SK-N-MC (cell line): ENCODE measurements at places on chromosomes 5 and 9.
A peak's percentile ranks its signal among the peaks of the same experiment; 100 is the strongest.

DNA sequence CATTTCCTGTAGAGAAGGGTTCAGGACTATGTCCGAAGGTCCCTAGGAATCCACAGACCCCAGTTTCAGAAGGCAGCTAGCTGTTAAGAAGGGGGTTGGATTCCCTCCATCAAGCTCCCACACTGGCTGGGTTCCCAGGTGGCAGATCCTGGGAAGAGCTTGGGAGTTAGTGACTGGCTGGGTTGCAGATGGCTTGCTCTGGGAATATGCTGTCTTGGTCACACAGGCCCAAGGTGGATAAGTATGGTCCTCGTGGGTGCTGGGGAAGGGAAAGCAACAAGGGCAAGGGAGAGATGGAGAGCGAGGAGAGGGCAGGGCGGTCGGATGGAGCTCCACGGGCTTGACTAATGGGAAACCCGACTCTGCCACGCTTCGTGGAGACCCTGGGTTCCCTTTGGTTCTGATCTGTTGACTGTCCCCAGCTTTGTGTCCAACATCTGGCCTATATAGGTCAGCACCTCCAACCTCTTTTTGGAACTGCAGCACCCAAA, 17.4 kb downstream of the SH3PXD2B start:
- no peak for DNase-seq

- no peak for DNase-seq
Measured at GRCh38 chr5:101866473-101866872, 429.6 kb downstream of the SLCO4C1 start.

DNA sequence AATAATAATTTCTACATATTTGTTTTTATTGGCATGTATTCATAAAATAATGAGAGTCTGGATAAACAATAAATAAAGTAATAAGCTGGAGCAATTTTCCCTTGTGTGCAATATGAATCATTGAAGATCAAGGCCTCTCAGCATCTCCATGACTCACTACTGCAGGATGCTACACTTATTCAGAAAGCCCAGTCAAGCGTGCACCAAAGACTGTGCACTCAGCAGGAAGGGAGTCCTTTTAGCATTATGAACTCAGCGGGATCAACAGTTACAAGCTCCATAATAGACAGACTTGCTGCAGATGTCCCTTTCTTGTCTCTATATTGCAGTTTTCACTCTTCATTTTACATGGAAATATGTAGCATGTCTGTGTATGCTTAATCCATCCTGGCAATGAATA, 485.3 kb downstream of the CDH9 start:
- DNase-seq = peak; percentile 92

DNA sequence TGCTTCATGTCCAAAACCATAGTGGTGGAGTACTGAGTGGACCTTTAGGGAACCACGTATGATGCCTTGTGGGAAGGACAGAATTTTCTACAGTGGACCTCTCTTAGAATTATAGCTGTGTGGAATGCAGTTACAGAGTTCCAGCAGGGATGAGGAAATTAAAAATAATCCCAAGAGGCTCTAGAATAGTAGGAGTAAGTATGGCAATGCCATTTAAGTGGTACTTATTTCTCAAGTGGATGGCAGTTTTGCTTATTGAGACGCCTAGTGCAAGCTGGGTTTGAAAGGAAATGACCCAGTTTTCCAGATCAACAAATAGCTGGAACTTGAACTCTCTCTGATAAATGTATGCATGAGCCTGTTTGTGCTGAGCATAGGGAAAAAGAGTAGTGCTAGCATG, 431.6 kb downstream of the PRR16 start:
- DNase-seq = no peak

DNA sequence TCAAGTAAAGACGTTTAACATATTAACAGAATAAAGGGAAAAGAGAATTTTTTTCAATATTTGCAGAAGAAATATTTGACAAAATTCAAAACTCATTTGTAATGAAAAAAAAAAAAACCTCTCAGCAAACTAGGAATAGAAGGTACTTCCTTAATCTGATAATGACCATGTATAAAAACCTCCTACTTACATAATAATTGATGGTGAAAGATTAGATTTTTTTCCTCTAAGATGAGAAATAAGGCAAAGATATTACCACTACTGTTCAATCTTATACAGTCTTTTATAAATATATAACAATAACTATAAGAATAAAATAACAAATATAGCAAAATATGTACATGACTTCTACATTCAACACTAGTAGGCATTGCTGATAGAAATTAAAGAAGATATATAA, 424.6 kb upstream of the KLF4 start:
- DNase-seq = no peak

DNA sequence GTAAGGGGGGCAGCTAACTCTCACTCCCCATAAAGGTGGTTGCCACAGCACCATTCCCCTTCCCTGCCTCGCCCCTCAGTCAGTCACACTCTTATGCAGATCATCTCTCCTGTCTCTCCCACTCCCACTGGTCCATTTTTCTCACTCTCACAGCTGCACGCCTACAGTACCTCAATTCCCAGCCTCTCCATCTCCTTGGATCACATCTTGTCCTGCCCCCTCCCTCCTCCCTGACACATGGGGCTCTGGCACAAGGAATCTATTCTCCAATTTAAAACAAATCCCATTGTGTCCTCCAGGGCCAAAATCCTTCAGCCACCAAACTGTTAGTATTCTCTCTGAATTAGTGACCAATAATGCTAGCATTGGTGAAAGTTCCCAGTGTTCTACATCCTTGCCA, 114.4 kb downstream of the AUH start:
- no peak for DNase-seq

- no peak for DNase-seq
Measured at GRCh38 chr5:56094579-56095361, 100.0 kb upstream of the IL6ST start.

DNA sequence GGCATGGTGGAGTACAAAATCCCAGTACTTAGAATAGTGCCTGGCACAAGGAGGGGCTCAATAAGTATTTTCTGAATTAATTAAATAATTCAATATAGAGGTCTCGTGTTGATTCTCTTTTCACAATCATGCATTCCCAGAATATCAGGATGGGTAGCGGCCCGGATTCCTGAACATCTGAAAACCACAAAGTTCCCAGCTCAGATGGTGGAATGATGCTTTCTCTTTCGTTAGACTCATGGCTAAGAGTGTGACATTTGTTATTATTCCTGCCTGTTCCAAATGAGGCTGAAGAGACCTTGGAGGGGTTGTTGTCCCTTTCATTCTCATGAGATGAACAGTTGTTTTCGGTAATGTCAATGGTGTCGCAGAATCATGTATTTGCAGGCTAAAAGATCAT, 95.4 kb upstream of the LIFR start:
- DNase-seq = no peak

GRCh38 chr9:15720861-15721260, 168.0 kb downstream of the CCDC171 start:
- DNase-seq = no peak

- no peak for DNase-seq
Measured at GRCh38 chr9:6818292-6818922, 60.6 kb downstream of the KDM4C start.

GRCh38 chr9:114790521-114790920, 15.3 kb downstream of the TNFSF15 start:
- no peak for DNase-seq

DNA sequence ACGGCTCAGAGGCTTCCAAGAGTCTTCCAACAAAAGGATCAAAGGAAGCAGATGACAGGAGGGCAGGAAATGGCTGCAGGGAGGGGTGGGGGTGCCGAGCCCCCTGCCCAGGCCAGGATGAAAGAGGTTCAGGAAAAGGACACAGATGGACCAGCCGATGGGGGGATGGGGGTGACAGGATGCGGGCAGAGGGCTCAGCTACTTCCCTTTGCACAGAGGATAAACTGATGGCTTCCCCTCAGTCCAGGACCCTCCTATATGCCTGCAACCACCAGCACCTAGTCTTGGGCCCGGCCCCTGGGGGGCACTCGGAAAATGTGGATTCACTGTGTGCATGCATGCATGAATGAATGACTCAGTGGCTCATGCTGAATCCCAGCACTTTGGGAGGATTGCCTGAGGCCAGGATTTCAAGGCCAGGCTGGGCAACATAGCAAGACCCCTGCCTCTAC, 148.2 kb downstream of the C9orf50 start:
- DNase-seq = no peak

DNA sequence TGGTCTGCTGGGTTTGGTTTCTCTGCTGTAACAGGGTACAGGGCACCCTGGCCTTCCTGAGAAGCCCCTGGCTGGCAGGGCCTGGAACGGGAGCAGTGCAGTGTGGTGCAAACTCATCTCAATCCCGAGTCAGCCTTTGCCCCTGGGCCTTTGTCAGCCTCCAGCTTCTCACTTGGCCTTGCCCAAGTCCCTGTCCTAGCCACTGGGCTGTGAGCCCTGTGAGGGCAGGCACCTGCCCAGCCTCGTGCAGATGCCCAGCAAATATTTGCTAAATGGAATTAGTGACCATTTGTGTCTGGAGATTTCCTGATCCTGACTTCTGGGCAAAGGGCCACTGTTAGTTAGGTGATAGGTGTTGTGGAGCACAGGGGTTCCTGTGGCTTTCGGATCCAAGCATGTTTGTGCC, 13.0 kb downstream of the RGS3 start:
- DNase-seq = no peak

GRCh38 chr9:28610339-28610738, 1037.1 kb upstream of the C9orf72 start:
- no peak for DNase-seq

GRCh38 chr5:142428773-142429473, 104.1 kb upstream of the SPRY4 start:
- no peak for DNase-seq
